ENCODE measurements at places on chromosomes 3 and 15.
A peak's percentile ranks its signal among the peaks of the same experiment; 100 is the strongest.

DNA sequence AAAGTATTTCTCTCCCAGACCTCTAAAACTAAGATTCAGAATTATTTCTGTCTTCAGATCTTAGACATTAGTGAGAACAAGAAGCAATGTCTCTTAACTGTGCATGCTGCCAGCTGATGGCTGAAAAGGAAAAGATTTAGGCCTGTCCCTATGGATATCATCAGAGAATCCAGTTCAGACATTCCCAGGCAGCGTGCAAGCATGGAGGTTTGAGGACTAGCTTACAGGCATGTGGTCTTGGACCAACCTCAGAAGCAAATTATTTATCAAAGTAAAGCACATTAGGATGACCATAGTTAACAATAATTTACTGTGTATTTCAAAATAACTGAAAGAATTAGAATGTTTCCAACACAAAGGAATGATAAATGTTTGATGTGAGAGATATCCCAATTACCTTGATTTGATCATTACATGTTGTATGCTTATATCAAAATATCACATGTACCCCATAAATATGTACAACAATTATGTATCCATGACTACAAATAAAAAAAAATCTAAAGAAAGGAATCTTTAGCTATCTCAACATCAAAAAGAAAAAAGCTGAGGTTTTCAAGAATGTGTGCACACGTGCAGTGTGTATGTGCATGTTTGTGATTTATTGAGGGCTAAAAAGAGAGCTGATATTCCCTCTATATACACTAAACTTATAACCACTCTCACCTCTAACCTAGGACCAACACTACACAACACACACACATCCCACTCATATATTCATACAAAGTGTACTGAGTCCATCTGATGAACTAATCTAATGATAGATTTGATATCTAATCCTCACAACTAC lies 108.9 kb upstream of the THBS1 start:
- no peak for DNase-seq

DNA sequence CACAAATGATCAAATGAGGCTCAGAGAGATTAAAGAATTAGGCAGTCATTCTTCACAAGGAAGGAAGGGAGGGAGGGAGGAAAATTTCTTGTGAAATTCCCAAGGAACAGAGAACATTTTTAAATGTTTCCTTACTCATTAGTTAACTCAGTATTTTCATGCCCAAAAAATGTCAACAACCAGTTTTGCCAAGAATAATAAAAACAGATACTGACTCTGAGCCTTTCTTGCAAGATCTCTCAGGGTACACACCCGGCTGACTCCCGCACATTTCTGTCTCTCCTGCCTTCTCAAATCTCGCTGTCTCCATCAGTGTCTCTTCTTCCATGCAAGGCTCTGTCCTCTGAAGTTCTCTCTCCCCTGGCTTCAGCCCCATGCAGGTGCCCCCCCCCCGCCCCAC lies 265.9 kb downstream of the TJP1 start:
- no peak for DNase-seq

GRCh38 chr15:53307952-53308624 lies 451.4 kb downstream of the WDR72 start:
- no peak for DNase-seq

GRCh38 chr3:129358772-129359371 lies 69.6 kb downstream of the EFCAB12 start:
- DNase-seq = no peak

- DNase-seq = no peak
Measured at GRCh38 chr3:125594581-125595011, 701 bp downstream of the OSBPL11 start.

DNA sequence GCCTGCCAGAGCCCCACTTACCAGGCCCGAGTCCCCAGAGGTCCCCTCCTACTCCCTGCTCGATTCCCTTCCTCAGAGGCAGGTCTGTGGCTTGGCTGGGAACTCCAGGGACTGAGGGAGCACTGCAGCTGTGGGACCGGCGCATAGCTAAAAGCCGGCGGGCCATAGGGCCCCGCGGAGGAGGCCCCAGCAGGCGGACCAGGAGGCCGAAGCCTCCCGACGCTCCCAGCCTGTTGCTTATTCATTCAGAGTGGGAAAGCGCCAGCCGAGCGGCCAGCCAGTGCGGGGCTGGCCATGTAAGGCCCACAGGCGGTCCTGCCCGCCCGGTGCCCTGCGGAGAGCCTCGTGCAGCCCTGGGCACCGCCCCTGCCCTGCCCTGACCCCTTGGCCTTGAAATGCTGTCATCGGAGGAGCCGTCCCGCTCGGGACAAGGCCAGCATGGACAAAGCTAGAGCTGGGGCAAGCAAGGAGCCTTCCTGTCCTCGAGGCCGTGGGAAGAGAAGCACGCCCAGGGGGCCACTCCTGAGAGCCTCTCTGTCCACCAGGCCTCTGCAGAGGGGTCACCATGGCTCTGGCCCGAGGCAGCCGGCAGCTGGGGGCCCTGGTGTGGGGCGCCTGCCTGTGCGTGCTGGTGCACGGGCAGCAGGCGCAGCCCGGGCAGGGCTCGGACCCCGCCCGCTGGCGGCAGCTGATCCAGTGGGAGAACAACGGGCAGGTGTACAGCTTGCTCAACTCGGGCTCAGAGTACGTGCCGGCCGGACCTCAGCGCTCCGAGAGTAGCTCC lies at the start of gene LOXL1:
LOXL1 (plus strand) TSS at position 244 of the 784 bp plus-strand sequence; CDS start at position 566, 322 bp downstream.
- no peak for DNase-seq

GRCh38 chr15:68503213-68503612 lies 71.2 kb upstream of the ITGA11 start:
- DNase-seq = no peak

- DNase-seq = no peak
Measured at GRCh38 chr3:107913701-107914100, 177.1 kb downstream of the CD47 start.

DNA sequence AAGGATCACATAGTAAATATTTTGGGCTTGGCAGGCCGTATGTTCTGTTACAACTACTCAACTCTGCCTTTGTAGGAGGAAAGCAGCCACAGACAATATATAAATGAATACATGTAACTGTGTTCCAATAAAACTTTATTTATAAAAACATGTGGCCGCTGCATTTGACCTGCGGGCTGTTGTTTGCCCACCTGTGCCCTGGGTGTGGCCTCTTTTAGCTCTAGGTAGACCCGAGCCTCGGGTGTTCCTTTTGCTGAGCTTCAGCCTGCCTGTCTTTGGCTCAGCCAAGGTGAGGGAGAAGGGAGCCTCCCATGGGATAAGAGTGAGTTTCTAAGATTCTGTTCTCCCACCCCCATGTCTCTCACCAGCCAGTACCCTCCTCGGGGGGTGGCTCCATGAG lies 5.6 kb downstream of the FAM3D start:
- no peak for DNase-seq

- no peak for DNase-seq
Measured at GRCh38 chr15:68524753-68525584, 53.8 kb upstream of the CORO2B start.

- DNase-seq = no peak
Measured at GRCh38 chr3:25027650-25028049, 400.4 kb upstream of the RARB start.

- DNase-seq = no peak
Measured at GRCh38 chr3:146542978-146543377, 1.4 kb downstream of the PLSCR1 start.

DNA sequence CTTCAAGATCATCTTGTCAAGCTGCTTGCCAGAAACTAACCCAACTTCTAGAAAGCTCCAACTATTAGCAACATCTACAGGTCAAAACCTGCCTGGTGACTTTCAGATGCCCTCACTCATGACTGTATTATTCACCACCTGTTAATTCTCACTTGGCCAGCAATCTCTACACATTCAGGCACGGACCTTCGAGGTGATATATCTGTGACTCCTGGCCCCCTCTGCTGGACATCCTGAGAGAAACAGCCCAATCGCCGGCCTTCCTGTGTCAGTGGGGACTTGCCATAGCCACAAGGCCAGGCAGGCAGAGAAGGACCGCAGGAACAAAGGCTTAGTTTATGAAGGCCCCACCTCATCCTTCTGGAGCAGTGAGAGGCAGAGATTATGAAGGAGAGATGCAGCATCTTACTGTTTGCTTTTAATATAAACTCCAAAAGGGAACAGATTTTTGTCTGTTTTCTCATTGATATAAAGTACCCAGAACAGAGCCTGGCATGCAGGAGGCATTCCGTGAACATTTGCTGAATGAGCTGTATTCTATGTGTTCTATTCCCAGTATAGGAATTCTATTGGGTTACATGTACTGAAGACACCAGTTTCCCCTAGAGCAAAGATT lies 24.4 kb upstream of the OCA2 start:
- peak; percentile 26 for DNase-seq

- DNase-seq = no peak
Measured at GRCh38 chr3:187850258-187850921, 105.1 kb upstream of the BCL6 start.

DNA sequence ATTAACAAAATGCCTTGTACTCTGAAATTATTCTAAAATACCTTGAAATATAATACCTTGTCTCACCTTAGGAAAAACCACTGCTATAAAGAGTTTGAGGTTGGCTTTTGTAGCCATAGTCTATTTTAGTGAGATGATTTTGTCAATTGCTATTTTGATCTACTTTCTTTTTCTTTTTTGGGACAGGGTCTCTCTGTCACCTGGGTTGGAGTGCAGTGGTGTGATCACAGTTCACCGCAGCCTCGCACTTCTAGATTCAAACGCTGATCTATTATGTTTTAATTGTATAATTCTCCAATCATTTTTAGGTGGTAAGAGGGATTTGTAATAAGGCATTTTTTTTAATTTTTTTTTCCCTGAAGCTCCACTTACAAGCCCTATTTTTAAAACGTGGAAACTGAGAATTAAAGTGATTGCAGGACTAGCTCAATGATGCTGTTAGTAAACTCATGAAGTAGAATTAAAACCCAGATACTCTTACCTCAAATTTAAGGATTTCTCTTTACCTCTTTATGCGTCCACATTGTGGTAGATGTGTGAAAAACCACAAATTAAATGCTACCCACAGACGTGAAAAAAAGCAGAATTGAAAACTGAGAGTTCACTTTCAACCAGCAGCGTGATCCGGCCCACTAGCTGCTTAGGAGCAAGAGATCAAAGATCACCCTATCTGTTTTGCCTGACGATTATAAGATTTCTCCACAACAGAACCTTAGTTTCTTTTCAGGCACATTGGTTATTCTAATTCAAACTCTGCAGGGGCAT lies 384.2 kb downstream of the CGGBP1 start:
- no peak for DNase-seq

DNA sequence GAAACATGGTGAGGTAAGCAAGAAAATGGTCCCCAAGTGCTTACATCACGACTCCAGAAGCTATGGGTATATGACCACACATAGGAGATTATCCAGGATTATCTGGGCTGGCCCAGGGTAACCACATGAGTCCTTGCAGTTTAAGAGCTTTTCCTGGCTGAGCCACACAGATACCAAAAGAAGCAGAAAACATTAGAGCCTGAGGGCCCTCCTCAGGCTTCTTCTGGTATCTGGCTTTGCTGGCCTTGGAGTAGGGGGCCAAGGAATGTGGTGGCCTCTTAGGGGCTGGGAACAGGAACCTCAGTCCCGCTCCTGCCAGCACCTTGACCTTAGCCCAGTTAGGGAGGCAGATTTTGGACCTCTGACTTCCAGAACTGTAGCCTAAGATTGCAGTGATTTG lies 259.1 kb downstream of the KCNMB2 start:
- no peak for DNase-seq

DNA sequence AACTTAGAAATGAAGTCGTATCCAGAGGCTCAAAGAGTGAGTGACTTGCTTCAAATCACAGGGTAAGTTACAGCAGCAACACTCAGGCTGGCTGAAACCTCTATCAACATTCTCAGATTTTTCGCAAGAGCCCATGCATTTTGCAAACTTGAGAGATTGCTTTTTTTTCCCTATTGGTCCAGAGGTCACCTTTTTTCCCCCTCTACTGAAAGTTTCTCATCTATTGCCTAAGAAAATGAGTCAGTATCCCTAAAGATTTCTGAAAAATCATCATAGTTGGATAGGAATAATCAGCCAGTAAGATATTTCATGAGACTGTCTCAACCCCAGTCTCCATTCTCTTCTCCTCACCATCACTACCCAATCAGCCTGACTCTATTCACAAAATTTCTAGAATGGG lies 410.6 kb downstream of the FOXP1 start:
- DNase-seq = no peak

- DNase-seq = no peak
Measured at GRCh38 chr15:95499397-95499796, 831.1 kb upstream of the NR2F2 start.

DNA sequence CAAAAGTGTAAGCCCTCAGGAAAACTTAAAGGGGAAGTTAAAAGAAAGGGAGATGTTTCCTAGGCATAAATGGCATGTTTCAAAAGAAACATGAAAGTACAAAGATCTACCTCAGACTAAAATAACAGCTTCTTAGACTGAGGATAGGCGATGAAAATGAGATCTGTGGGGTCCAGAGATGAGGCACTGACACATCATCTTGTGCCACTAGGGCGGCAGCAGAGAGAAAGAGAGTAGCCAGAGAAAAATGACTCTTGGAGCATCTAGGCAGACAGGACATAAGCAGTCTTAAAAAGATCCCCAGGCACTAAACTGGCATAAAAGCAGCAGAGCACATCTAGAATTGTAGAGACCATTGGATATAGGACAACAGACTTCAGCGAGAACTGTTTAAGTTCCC lies 42.5 kb upstream of the RFX7 start:
- no peak for DNase-seq

- DNase-seq = no peak
Measured at GRCh38 chr3:111326144-111326995, 215.6 kb upstream of the CD96 start.

DNA sequence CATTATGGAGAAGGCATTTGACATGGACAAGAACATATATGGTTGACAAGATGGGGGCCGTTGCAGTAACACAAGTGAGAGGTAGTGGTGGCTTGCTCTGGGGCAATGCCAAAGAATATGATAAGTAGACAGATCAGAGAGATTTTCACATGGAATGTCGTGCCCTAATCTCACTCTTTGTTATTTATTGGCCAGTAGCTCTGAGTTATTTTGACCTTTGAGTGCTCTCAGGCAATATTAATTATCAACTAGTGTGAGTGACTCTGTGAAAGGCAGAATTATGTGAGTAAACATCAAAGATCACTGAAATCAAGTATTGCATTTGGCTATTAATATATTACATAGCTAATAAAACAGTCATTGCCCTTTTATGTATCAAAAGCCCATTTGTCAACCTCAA lies 164.9 kb upstream of the ADAMTS9 start:
- DNase-seq = no peak

DNA sequence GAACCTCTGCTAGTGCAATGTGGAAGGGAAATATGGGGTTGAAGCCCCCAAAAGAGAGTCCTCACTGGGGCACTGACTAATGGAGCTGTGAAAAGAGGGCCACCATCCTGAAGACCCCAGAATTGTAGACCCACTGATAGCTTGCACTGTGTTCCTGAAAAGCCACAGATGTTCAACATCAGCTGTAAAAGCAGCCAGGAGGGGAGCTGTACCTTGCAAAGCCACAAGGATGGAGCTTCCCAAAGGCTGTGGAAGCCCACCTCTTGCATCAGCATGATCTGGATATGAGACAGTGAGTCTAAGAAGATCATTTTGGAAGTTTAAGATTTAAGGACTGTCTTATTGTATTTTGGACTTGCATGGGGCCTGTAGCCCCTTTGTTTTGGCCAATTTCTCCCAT lies 125.8 kb upstream of the TGFBR2 start:
- DNase-seq = no peak

GRCh38 chr15:70541511-70541910 lies 221.8 kb downstream of the UACA start:
- no peak for DNase-seq

GRCh38 chr3:5633960-5634359 lies 446.5 kb downstream of the EDEM1 start:
- no peak for DNase-seq

Data from activated CD4-positive, alpha-beta T cell treated with anti-CD3 and anti-CD28 coated beads for 1 hour (primary cell).